ENCODE measurements at places on chromosomes 2 and 18. TPM values are rescaled to one million over a fixed set of nuclear protein-coding genes. Genes with fewer than 3 reads are reported as not detected.

Gene CNDP1
- total RNA-seq: 0.49 TPM

Gene PLA2R1
- 1.7 TPM for total RNA-seq

Gene MAB21L4
- total RNA-seq: not detected

Gene LAPTM4A
- total RNA-seq: 41.6 TPM

Gene ACVR1C
- 4.2 TPM for total RNA-seq

Gene CCDC74A
- 3.7 TPM for total RNA-seq

Gene SUMO1
- 105 TPM for total RNA-seq

Gene CDH19
- 0.25 TPM for total RNA-seq

Gene CYP27C1
- total RNA-seq: 3.4 TPM

Gene INHA
- total RNA-seq: not detected

Gene MTIF2
- 17.2 TPM for total RNA-seq

Gene ZSWIM2
- 0.49 TPM for total RNA-seq

Gene IL18RAP
- total RNA-seq: not detected

Gene TDRD15
- not detected for total RNA-seq

Gene GPR155
- 15.2 TPM for total RNA-seq

Gene UGT1A4
- total RNA-seq: not detected

Gene QPCT
- 9.6 TPM for total RNA-seq

Gene ST8SIA3
- 22.6 TPM for total RNA-seq

Gene HTR2B
- total RNA-seq: 0.25 TPM

Gene RUFY4
- total RNA-seq: not detected

Gene PSMD1
- total RNA-seq: 82.9 TPM

Gene UGT1A3
- total RNA-seq: not detected

Gene OSBPL1A
- 45.0 TPM for total RNA-seq

Gene NXPH2
- 17.2 TPM for total RNA-seq
